Spleen (tissue), 13 donors: ENCODE measurements at places on chromosomes 5 and 9. TPM values are rescaled to one million over a fixed set of nuclear protein-coding genes. Genes with fewer than 3 reads are reported as not detected.

Gene SLC36A2
- not detected for polyA plus RNA-seq

Gene PCDHGB1
- polyA plus RNA-seq: 0.10 TPM

Gene EXOSC2
- 22.8 TPM for polyA plus RNA-seq

Gene LCN9
- polyA plus RNA-seq: not detected

Gene ZFP2
- 1.8 TPM for polyA plus RNA-seq

Gene CACFD1
- 4.7 TPM for polyA plus RNA-seq

Gene ARHGEF39
- polyA plus RNA-seq: 1.1 TPM

Gene LCN1
- polyA plus RNA-seq: 0.09 TPM

Gene MRPS30
- 18.2 TPM for polyA plus RNA-seq

Gene SPINK4
- polyA plus RNA-seq: not detected

Gene DMRT2
- polyA plus RNA-seq: not detected

Gene ABHD17B
- polyA plus RNA-seq: 8.3 TPM

Gene TTC1
- 46.6 TPM for polyA plus RNA-seq

Gene KCNV2
- polyA plus RNA-seq: not detected

Gene ENTPD8
- polyA plus RNA-seq: 0.09 TPM

Gene CCL27
- 0.08 TPM for polyA plus RNA-seq

Gene FAXDC2
- polyA plus RNA-seq: 2.8 TPM

Gene JAKMIP2
- 0.09 TPM for polyA plus RNA-seq

Gene SPEF2
- 2.1 TPM for polyA plus RNA-seq

Gene FAM221B
- polyA plus RNA-seq: not detected

Gene HACD4
- polyA plus RNA-seq: 1.6 TPM

Gene PHYHD1
- 13.2 TPM for polyA plus RNA-seq

Gene ZBED3
- polyA plus RNA-seq: 1.8 TPM

Gene MARCOL
- not detected for polyA plus RNA-seq

Gene POU4F3
- not detected for polyA plus RNA-seq

Gene KIF3A
- polyA plus RNA-seq: 2.4 TPM

Gene RGS7BP
- polyA plus RNA-seq: 0.64 TPM

Gene FANCG
- polyA plus RNA-seq: 37.5 TPM

Gene ANGPTL2
- polyA plus RNA-seq: 6.6 TPM

Gene TAF11L12
- not detected for polyA plus RNA-seq

Gene RNF180
- 0.77 TPM for polyA plus RNA-seq
